ENCODE measurements at places on chromosomes 5 and 9.

- no peak for DNase-seq
Measured at GRCh38 chr9:12968093-12968492, 193.3 kb downstream of the LURAP1L start.

DNA sequence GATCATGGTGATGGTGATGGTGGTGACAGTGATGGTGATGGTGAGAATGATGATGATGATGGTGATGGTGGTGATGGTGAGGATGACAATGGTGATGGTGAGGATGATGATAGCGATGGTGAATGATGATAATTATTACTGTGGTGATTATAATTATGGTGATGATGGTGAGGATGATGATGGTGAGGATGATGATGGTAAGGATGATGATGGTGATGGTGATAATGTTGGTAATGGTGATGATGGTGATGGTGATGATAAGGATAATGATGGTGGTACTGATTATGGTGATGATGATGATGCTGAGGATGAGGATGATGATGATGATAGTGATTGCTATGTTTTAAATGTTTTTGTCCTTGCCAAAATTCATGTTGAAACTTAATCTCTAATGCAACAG lies 37.3 kb upstream of the HRH2 start:
- DNase-seq: no peak

GRCh38 chr5:65668696-65669095 lies 43.9 kb downstream of the SHLD3 start:
- no peak for DNase-seq

DNA sequence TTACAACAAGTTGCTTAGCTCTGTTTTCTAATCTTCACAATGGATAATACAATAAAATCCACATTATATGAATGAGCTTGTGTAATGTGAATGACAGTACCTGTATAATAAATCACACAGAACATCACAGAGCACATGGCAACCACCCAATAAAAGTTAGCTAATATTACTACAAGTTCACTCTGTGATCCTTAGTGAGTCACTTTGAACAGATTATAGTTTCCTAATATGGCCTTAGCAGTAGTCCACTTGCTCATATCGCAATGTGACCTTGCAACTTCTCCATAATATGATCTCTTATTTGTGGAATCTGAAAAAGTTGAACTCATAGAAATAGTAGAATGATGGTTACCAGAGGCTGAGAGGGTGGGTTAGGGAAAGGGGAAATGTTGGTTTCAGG lies 361.3 kb downstream of the PTPRD start:
- no peak for DNase-seq

GRCh38 chr5:98769210-98769958 lies 4.1 kb upstream of the RGMB start:
- peak; percentile 26 for DNase-seq

DNA sequence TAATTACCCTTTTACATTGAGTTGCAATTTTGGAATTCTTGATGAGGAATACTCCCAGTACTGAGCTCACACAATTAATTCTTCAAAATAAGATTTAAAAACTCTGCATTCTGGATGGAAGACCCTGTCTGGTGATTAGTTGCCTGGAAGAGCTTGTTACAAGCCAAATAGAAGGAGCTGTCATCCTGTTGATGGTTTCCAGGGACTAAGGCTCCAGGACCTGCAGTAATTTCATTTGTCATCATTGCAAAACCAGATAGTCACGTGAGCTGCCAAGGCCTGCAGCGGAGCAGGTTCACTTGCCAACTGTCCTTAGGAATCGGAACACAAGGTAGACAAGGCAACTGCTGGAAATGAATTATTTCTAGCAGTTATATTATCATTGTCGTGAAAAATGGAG lies 597.7 kb downstream of the CCDC171 start:
- DNase-seq: no peak

DNA sequence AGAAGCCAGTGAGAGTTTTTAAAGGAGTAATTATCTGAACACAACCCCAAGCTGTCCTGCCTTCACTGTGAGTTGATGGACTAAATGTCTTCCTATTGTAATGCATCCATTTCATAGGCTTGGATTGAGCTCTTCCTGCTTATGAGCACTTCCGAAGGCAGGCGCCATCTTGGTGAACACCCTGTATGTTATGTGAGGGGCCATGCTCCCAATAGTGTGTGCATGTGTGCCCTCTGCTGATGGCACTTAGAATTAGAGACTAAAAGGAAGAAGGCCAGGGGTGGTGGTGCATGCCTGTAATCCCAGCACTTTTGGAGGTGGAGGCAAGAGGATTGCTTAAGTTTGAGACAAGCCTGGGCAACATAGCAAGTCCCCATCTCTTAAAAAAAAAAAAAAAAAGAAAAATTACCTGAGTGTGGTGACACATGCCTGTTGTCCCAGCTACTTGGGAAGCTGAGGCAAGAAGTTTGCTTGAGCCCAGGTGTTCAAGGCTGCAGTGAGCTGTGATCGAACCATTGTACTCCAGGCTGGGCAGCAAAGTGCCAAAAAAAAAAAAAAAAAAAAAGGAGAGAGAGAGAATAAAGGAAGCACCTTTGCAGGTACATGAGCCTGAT lies 65.0 kb downstream of the C9orf152 start:
- DNase-seq: no peak

GRCh38 chr9:126790561-126790960 lies 14.3 kb upstream of the ZBTB43 start:
- no peak for DNase-seq

GRCh38 chr9:21461377-21461776 lies 20.7 kb downstream of the IFNE start:
- DNase-seq: no peak

GRCh38 chr5:122942164-122942914 lies 94.2 kb downstream of the PPIC start:
- DNase-seq: no peak

- DNase-seq: no peak
Measured at GRCh38 chr9:91245431-91246313, 116.0 kb downstream of the AUH start.

DNA sequence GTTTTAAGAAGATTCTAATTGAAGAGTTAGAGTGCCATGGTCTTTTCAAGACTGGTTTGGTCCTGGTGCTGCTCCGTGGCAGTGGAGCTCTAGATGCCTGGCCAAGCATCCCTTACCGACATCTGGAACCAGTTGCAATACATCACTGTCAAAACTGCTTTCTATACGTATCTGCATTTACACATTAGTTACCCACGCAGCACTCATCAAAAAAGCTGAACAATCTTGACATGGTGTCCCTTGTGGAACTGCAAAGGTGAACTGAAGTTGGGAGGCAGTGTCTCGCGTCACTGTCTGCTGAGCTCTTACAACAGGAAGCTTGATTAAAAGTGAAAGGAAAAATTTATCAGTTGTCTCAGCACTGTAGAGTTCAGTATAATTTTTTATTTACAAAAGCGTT lies 82.6 kb downstream of the PBX3 start:
- peak; percentile 62 for DNase-seq

DNA sequence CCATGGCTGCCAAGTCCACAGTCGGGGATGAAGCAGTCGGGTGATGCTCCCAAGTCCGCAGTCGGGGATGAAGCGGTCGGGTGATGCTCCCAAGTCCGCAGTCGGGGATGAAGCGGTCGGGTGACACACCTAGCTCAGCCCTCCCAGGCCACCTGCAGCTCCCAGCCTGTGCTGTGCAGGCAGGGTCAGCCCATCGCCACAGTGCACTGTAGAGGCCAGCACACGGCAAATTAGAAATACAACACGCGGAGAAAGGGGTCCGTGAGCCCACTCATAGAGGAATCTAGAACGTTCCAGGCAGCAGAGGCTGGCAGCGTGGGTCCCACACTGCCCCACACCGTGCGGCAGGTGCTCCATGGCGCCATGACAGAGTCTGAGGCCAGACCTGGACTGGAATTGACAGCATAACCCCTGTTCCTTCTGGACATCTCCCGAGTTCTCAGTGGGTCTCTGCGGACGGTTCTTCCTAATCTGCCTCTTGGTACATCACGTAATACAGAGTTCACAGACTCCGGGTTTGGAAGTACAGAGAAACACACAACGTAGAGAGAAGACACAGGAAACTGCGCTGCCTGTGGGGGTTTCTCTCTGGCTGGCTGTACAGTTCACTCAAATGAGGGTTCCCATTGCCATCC lies 7.7 kb upstream of the EXOC3 start:
- DNase-seq: no peak

DNA sequence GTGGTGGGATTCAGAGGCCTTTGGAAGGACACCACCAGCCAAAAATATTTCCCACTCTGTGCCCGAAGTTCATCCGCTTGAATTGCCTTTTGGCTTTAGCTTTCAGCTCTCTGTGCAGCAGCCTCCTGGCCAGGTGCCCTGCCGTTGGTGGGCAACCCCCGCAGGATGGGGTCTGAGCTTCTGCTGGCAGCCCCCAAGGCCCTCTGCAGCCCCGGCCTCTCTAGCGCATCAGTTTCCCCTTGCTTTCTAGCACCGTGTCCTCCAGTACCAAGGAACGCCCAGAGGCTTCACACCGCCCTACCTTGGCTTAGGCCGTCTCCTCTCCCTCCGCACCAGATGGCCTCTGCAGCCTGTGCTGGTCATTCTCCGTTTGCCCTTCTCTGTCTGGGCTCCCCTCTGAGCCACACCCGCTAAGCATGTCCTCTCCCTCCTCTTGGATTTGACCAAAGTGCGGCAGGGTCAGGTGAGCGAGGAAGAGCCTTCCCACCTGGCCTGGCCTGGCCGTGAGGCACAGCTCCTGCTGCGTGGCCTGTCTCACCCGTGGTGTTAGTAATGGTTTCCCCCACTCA lies 4.2 kb upstream of the TSC1 start:
- no peak for DNase-seq

GRCh38 chr5:72785801-72786200 lies 30.7 kb upstream of the TNPO1 start:
- DNase-seq: no peak

DNA sequence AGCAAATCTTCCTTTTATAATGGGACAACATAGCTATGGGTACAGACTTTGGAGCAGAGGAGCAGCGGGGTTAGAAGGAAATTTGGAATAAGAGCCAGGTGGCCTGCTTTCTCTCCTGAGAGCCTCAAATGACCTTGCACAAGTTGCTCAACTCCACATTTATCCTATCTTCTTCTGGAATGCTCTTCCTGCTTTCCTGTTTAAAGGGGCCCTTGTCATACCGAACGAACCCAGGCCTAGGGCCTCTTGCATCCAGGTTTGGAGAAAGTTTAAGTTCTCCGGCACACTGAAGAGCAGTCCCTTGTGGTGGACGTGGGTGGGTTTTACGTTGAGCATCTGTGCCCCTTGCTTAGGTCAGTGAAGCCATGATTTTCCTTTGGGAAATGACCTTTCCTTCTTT lies 197.9 kb upstream of the NR3C1 start:
- no peak for DNase-seq

DNA sequence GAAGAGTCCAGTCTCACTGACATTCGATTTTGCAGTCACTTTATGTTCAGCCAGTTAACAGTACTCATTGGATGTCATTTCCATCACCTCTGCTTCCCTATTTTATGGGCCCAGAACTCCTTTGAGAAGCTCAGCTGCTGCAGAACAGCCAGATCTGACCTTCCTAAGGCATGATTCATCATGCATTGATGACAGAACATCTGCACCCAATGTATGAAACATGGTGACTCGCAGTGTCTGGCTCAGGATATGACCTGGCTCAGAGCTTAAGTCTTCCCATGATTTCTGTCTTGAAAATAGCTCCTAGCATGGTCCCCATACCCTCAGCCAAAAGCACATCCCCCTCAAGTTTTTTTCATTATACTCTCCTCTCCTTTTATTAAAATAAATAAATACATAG lies 92.6 kb upstream of the TRIM32 start:
- DNase-seq: no peak

DNA sequence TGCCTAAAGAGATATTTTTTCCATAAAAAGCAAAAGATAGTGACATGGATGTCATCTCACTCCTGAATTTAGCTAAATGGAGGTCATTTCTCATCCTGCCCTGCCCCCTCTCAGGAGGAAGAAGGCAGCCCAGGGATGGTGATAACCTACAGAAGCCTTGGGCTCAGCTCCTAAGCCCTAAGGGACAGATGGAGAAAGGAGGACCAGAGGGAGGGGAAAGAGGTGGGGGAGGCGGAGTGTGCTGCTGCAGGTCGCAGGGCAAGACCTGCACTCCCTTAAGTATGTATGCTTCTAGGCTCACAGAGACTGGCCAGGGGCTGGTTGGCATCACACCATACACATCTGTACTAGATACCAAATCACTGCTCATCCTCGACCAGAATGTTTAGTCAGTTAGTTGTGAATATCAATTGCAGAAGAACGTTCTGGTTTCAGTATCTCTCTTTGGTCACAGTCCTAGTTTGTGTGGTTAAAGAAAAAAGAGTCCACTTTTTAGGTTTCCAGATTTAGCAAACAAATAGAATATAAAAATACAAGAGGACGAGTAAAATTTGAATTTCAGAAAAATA lies 18.4 kb upstream of the CDKN2AIPNL start:
- DNase-seq: no peak

- no peak for DNase-seq
Measured at GRCh38 chr5:9782826-9783560, 152.8 kb upstream of the TAS2R1 start.

DNA sequence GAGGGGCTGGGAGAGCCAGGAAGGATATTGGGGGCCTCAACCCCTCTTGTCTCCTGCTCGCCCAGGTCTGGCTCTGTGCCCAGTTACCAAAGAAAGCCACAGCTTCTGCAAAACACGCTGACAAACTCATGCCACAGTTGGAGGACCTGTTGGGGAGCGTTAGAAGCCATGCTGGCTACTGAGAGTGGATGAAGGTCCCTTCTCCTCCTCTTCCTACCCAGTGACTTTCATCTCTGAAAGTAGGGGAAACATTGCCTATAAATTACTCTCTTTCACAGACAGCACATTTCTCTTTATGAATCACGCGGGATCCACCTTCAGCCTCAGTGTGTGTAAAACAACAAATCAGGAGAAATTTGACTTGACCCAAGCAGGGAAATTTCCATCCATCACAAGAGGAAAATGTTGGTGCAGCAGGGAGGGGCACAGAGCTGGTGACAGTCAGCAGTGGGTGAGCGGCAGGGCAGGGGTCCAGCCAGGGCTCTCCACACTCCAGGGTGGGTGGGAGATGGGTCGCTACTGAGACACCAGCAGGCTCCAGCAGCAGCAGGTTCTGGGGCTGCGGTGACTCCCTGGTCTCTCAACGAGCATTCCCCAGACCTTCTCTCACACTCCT lies 181.9 kb downstream of the FGF18 start:
- no peak for DNase-seq

- no peak for DNase-seq
Measured at GRCh38 chr9:137280474-137281344, 3.2 kb downstream of the TOR4A start.

Data from stimulated activated CD4-positive, alpha-beta T cell treated with anti-CD3 and anti-CD28 coated beads, Interleukin-4, amount 100 ng/mL, for 4 hours (primary cell).